Jurkat, Clone E6-1 (cell line): ENCODE measurements at places on chromosomes 7 and 10.
A peak's percentile ranks its signal among the peaks of the same experiment; 100 is the strongest.

DNA sequence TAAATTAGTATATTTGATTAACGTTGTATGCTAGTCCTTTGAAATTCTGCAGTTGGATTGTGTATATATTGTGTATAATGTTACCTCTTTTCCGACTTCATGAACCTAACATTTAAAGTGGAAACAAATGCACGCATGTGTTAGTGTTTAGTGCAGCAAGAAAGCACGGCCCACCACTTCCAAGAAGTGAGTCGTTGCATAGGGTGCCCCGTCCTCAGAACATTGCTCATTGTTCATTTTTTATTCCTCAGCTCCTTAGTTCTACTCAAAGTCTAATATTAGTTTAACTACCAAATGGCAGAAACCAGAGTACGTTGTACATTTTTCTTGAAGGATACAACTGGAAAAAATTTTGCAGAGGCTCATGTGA, 407.6 kb downstream of the AUTS2 start:
- peak; percentile 12 for DNase-seq

DNA sequence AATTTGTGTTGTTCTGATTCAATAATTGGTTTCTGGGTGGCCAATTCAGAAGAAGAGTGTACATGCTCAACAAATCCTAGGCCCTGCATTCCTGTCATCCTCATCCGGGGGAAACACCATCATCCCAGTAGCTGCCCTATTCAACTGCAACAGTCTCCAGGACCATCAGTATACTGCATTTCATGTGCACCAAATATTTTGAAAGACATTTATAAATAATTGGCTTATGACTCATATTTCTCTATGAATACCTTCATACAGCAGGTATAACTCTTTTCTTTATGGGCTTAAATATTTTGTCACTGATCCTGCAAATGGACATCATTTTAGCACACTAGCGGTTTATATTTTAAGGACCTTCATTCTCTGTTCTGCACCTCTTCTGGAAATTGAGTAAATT, 38.0 kb downstream of the CD36 start:
- DNase-seq, result no peak

DNA sequence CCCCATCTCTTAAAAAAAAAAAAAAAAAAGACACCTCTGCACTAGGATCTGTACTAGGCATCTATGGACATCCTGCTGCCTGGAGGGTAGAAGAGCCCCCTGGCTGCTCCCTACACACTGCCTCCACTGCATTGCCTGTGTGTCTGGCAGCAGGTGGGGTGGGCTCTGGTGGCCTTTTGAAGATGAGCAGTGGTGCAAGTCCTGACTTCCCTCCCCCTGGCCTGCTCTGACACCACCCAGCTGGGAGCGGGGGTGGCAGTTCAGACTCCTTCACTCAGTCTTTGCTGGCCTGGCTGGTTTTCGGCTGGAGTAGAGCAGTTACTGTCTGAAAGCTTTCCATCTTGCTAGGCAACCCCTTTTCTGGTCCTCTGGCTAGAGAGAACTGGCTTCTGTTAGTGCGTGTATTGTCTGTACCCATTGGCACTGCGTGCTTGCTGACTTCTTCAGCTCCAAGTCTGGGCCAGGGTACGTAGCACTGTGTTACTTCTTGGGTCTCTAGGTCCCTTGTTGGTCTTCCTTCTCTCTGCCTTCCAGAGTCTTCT, 17.6 kb downstream of the C10orf62 start:
- no peak for DNase-seq

GRCh38 chr10:99123336-99123735, 112.3 kb downstream of the HPSE2 start:
- no peak for DNase-seq

DNA sequence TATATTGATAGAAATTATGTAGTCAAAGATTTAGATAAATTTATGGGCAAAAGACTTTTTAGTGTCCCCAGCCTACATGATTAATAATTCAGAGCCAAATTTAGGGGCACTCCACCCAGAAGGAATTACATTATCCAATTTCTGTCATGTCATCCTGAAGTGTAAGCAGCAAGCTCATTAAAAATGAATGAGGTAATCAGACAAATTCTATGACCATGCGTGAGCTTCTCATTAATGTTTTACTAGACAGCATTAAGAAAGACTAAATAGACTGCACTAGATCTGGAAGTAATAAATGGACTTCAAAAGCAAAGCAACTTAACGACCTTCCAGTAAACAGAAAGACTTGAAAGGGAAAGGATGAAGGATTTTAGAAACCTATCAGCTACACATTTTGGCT, 22.7 kb upstream of the TRUB1 start:
- DNase-seq, result no peak

- no peak for DNase-seq
Observed at GRCh38 chr7:28052933-28053332, 127.7 kb downstream of the JAZF1 start.

GRCh38 chr7:110400411-110400810, 690.5 kb upstream of the LRRN3 start:
- no peak for DNase-seq

DNA sequence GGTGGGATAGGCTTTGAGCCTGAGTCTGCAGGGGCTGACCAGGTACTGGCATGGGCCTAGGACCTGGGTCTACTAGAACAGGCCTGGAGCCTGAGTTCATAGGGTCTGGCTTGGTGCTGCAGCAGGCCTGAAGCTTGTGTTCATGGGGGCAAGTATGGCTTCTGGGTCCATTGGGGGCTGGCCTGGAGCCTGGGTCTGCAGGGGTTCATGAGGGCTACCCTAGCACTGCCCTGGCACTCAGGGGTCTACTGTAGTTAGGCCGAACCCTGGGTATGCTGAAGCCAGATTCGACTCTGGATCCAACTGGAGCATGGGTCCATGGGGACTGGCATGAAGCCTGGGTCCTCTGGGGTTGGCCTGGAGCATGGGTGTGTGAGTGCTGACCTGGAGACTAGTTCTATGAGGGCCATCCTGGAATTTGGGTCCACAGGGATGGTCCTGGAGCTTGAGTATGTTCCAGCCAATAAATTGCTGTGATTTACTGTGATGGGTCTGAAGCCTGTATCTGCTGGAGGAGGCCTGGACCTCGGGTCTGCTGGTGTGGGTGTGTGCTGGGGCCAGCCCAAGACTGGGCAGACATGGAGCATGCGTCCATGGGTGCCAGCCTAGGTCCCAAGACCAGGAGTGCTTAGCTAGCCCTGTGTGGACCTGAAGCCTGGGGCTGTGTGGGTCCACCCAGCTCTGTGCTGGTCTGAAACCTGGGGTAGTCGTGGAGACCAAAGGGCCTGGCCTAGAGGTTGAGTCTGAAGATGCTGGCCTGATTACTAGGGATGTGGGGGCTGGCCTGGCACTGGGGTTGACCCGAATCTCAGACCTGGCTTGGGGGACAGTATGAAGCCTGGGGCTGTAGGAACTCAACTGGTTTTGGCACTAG, 235.5 kb downstream of the NXPH1 start:
- DNase-seq, result no peak

DNA sequence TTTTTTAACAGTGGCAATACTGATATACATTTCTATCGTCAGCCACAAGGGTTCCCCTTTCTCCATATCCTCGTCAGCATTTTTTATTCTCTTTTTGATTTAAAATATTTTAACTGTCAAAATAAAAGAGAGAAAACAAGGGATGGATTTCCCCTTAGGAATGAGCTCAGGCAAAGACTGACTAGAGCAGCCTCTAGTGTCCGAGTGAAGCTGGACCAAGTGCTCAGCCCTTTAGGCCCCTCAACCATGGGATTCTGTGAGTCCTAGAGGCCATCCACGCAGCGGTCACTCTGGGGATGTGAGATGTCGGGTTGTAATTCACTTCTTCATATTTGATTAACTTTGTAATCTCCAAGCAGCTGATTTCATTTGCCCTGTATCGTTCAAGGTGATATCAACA, 137.4 kb upstream of the RNF32 start:
- no peak for DNase-seq

GRCh38 chr7:140435252-140435895, 31.5 kb downstream of the RAB19 start:
- no peak for DNase-seq

DNA sequence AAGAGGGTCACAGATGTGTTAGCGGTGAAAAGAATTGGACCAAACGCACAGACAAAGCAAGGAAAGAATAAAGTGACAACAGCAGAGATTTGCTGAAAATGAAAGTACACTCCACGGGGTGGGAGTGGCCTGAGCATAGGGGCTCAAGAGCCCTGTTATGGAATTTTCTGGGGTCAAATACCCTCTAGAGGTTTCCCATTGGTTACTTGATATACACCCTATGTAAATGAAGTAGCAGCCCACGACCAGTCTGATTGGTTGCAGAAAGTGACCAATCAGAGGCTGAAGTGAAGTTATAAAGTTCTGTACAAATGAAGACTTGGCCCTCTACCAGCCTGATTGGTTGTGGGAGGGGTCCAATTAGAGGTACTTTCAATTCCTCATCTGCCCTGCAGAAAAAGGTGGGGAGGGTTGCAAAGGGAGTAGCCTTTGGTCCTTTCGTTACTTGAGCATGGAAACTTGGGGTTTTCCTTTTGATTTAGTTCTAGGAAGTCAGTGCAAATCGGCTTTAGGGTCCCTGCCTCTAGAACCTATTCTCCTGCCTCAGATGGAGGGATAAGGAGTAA, 125.6 kb upstream of the PRPS1L1 start:
- no peak for DNase-seq

DNA sequence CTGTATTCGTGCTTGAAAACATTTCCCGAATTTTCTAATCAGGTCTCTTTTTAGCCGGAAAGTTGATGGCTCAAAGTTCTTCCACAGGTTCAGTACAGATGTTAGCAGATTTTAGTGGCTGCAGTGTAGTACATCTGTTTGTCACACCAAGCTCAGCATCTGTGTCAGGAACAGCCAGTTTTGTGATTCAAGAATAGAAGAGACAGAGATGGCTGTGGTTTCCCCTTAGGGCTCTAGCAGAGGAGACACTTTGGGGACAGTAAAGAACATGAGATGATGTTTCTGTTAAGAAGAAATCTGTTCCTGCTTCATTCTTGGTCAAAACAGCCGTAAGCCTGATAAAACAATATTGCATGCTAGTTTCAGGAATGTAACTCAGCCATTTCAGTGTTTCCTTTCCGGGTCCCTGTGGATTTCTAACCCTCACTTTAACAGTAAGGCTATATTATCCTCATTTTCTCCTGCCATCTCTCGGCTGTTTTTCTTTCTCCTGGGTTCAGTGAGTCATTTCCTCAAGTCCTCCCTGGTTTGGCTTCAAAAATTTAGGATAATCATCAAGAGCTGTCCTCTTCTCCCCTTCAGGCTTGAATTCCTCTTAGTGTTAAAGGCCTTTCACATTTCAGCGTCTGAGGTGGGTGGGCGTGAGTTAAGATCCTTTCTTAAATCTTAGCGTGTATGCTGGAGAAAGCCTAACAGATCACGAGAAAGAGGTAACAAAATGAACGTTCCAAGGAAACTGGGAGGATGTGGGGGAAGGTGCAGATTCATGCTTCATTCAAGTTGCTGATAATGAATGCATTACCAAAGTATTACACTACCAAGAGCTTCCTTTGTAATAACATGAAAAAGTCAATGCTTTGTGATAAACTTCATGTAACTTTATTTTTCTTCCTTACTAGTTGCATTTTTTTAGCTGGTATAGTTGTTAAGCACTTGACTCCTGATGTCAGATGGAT, 37.1 kb upstream of the BICC1 start:
- no peak for DNase-seq

GRCh38 chr7:146116521-146117222, at the start of gene CNTNAP2:
Gene CNTNAP2, plus strand, starts transcription at chr7:146116801. Its CDS starts 76 bp downstream, at chr7:146116877.
- no peak for DNase-seq
